MCF 10A (cell line): ENCODE measurements at places on chromosomes 7 and 10. TPM values are rescaled to one million over a fixed set of nuclear protein-coding genes. Genes with fewer than 3 reads are reported as not detected.

Gene ARMC3
- not detected in 2 replicates for total RNA-seq

DNA sequence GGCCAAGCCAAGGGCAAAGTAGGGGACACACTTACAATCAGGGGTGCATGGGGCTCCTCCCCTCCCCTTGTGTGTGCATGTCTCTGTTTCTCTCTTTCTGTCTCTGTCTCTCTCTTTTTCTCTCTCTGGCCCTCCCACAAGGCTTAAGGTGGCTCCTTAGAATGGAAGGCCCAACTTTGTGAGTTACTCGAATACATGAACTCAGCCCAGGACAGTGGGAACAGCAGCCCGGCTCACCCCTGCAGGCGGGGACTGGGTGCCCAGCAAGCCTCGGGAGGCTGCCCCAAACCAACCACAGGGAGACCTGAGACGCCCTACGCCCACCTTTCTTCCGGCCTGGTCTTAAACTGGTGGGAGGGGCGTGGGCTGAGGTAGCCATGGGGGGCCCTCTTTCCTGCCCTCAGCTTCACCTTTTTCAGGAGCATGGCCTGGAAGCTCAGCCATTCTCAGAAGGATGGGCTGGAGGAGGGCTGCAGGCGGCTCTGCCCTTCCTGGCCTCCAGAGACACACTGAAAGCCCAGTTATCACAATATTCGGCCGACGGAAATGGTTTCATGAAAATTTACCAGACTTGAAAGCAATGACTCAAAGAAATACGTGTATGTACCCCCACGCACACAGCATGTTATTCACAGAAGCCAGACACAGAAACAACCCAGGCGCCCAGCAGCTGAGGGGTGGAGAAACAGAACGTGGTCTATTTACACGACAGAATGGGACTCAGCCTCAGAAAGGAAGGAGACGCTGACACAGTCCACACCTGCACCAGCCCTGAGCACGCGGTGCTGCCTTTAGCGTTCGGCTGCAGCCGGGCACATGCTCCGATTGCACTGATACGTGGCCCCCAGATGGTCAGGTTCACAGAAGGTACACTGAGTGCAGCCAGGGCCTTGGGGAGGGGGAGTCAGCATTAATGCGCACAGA is 229.5 kb downstream of the PTPRN2 start:
- DNase-seq: no peak

Gene AKR1C8
- total RNA-seq: 0.27 TPM in 1 of 2 replicates, not detected in the other

DNA sequence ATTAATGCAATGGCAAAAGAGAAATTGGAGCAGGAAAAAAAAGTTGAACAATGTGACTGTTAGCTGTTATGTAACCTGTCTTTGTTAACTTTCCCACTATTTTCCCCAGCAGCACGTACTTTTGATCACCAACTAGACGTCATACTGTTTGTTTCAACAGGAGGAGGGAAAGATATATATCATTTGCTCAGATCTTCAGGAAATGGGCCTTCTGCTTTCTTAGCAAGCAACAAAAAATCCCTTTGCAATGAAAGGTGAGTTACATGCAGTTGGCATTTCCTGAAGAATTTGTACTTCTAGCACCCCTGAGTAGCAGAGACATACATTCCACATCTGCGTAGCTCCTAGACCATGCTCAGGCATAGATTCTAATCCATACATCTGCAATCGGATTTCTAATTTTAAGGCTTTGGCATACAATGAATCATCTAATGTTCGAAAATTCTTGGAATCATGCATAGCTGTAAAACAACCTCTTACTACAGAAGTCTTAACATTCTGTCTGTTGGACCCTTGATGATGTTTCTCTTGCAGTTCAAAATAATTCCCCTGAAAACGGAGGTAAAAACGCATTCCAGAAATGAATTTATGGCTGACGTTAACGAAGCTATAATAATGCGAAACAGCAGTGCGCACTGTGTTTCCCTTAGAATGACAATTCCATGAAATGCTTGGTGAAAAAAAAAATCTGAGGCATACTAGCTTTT is 286.9 kb upstream of the MGMT start:
- no peak for DNase-seq

DNA sequence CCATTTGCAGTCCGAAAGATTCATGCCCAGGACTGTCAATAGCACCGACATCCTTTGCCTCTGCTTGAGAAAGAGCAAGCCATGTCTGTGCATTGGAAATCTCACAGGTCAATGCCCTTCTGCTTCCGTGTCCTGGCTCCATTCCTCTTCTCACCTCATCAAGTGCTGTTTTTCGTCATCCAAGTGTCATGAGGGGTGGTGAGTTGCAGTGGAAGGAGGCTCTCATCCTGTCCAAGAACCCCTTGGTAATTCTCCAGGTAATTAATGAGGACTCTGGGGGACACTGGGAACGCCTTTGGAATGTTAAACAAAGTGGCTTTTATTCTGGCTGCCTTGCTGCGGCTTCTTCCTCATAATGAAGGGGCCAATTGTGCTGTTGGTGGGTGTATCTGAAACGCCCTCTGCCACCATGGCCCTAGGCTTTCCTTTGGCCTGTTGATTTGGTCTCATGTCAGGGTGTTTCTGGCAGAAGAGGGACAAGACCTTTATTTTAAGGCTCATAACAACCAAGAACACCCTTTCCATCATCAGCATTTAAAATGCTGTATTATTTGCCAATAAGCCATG is 57.7 kb downstream of the PPP1R3C start:
- no peak for DNase-seq

- DNase-seq: no peak
Measured at GRCh38 chr10:79923145-79923544, 25.8 kb downstream of the SFTPD start.

- peak; percentile 46 for DNase-seq
Measured at GRCh38 chr7:158355456-158356065, 232.1 kb downstream of the PTPRN2 start.

Gene CYP2E1
- total RNA-seq: not detected in 2 replicates

Gene OPALIN
- not detected in 2 replicates for total RNA-seq

GRCh38 chr7:131325179-131325840 is 2.4 kb upstream of the MKLN1 start:
- no peak for DNase-seq

GRCh38 chr7:75798770-75799169 is 14.8 kb downstream of the CCL24 start:
- no peak for DNase-seq

Gene GPC2
- 0.65 and 1.0 TPM in 2 replicates for total RNA-seq

DNA sequence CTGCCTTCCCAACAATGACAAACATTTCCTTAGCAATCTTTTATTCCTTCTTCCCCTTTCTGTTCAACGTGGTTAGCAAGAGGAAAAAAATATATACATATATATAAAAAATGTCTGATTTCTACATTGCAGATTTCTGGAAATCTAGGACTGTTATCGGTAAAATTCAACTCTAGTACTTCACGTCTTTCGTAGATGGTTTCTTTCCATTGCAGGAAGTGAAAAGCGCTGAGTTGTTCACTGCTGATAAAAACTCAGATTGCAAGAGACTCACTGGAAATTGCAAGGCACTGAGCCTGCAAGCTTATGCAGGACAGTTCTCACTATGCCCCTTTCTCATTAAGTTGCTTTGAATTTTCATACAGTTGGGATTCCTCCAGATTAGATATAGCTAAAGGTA is 23.9 kb downstream of the KIN start:
- no peak for DNase-seq

- DNase-seq: peak; percentile 18
Measured at GRCh38 chr7:127396184-127396583, 3.7 kb upstream of the ZNF800 start.

- peak; percentile 24 for DNase-seq
Measured at GRCh38 chr7:114922026-114922651, at the start of gene MDFIC. MDFIC (plus strand) TSS chr7:114922094; CDS start chr7:114923034, 940 bp downstream.

GRCh38 chr10:25226775-25227682 is 52.2 kb downstream of the GPR158 start:
- peak; percentile 65 for DNase-seq

Gene PRF1
- not detected in 2 replicates for total RNA-seq

Gene UTF1
- not detected in 2 replicates for total RNA-seq

Gene JCAD
- 0.25 and 0.26 TPM in 2 replicates for total RNA-seq

Gene SEMA4G
- 0.32 TPM in 1 of 2 replicates, not detected in the other for total RNA-seq

DNA sequence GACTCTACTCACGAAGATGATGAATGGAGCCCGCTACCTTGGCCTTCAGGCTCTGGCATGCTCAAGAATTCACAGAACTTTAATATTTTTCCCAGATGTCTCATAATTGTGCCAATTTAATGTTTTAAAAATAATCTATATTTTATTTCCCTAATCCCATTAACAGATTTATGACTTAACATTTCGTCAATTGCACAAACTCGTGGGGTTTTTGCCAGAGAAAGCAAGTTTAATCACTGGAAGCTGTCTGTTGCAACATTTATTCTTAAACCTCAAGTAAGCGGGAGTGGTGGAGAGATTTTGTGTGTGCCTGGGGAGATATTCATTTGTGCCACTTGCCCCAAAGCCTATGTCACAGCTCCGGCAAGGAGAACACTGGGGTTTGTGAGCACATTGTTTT is 117.9 kb downstream of the TEX36 start:
- DNase-seq: peak; percentile 16

Gene SEMA3E
- 0.29 and 0.51 TPM in 2 replicates for total RNA-seq

DNA sequence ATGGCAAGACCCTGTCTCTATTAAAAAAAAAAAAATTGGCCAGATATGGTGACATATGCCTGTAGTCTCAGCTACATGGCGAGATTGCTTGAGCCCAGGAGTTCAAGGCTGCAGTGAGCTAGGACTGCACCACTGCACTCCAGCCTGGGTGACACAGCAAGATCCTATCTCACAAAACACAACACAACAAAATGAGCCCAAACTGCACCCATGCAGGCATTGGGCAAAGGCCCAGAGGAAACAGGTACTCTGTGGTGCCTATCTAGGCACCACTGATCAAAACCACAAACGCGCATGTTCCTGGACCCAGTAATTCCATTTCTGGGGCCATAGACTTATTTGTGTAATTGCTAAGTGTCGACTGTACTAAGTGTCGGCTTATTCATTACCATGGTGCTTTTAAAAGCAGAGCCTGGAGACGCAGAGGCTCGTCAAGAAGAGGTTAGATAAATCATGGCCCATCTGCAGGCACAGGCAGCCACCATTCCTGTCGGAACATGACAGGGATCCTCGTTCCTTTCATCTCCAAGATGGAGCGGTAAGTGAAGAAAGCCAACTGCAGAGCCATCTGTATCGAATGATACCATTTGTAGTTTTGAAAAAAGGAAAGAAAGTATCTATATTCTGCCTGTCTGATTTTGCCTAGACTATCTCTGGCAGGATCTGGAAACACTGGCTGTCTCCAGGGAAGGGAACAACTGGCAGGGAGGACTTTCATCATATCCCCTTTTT is 160.4 kb upstream of the RHEB start:
- DNase-seq: no peak

Gene ADGRA1
- total RNA-seq: not detected in 2 replicates

DNA sequence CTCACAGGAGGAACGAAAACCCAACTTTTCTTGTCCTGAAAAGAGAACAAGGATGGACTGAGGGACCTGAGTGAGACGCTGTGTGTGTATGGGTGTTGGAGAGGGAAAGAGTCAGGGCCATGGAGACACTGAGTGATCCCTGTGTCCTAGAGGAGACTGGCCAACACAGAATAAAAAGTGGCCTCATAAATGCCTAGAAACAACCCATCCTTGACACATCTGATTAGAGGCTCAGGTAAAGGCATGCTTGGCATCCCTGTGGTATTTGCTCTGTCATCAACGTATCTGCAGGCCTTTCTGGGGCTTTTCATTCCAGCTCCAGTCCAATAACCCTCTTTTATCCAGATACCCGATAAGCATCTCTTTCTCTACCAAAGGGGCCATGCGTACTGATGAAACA is 86.3 kb downstream of the FGFR2 start:
- DNase-seq: no peak

Gene IDI2
- total RNA-seq: not detected in 2 replicates

Gene SPDYE2B
- not detected in 2 replicates for total RNA-seq

DNA sequence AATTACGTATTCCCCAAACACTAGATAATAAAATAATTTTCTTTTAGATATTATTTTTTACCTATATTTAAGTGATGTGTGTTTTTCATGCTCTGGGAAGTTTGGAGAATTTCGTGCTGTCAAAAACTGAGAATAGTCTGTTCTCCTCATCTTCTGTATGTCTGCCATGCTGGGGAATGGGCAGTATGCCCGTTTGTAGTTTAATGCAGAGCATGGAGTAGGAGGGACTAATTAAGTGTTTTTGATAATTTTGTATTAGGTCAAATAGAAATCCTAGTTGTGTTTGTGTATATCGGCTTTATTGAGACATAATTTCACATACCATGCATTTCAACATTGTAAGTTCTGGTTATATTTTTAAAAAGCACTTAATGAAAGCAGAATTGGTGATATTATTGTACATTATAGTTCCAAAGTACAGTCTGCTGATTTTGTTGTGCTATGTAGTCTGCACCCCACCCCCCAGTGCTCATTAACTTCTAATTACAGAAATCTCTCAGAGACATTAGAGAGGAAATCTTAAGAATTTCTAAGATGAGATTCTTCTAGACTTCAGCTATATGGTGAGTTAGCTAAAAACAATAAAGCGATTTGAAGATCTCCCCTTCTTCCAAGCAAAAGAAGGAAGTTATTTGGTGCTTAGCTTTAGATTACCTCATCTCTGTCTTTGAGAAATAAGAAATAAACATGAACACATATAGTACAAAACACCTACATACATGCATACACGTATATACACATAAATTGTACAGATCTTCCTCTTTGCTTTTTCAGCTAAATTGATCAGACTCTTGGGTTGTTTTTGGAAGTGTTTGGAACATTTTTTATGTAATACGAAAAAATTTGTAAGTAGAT is 22.2 kb downstream of the ZRANB1 start:
- DNase-seq: no peak

- no peak for DNase-seq
Measured at GRCh38 chr10:15459218-15459617, 88.1 kb upstream of the FAM171A1 start.

- DNase-seq: peak; percentile 80
Measured at GRCh38 chr7:28062197-28062991, 118.2 kb downstream of the JAZF1 start.

- DNase-seq: no peak
Measured at GRCh38 chr10:10418387-10418786, 599.3 kb upstream of the CELF2 start.

- DNase-seq: peak; percentile 40
Measured at GRCh38 chr7:95808396-95808795, 36.0 kb downstream of the DYNC1I1 start.
